Left colon (tissue), 2 donors: ENCODE measurements at places on chromosomes 2 and 18.

DNA sequence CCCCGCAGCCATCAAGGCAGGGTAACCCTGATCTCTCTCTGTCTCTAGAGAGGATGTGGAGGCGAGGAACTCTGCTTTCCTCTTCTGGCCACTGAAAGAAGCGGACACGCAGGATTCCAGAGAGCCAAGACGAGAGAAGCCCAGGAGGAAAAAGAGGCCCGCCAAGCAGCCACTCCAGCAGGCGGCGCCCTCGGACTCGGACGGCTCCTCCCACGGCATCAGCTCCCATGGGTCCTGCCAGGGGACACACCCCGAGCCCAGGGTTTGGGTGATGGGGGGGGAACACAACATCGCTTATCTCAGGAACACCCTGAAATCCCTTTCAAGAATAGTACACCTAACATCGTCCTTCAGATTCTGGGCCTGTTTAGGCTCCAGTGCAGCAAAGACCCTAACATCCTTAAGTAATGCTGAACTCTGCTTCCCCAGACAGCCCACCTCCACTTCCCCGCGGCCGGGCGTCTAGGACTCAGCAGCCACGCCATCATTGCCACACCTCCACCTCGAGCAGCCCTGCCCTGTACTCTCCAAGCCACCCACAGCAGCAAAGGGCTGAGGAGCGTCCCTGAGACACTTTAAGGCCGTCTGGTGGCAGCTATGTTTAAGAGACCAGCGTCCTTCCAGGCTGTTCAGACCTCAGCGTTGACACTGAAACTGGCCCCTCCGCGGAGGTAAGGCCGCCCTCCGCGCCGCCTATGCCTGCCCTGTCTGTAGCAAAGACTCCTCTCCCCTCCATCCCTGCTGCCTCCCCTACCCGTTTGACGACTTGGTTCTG is 34.3 kb upstream of the CNGA3 start:
- no peak for DNase-seq

DNA sequence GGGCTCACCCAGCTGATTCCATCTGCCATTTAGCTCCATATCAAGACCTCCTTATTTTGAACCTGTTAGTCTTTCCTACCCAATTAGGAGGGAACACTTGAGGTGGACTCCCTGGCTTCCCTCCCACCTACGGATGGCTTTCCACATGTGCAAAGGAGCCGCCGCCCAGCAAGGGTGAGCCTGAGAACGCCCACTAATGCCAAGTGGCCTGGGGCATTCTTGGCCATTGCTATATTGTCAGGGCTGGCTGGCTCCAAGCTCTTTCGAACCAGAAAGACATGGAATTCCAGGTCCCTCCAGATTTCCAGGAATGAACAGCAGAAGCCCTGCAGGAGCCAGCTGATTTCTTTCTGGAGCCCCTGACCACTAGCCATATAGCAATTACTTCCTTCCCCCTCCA is 196.2 kb downstream of the SMAD7 start:
- DNase-seq, result no peak

DNA sequence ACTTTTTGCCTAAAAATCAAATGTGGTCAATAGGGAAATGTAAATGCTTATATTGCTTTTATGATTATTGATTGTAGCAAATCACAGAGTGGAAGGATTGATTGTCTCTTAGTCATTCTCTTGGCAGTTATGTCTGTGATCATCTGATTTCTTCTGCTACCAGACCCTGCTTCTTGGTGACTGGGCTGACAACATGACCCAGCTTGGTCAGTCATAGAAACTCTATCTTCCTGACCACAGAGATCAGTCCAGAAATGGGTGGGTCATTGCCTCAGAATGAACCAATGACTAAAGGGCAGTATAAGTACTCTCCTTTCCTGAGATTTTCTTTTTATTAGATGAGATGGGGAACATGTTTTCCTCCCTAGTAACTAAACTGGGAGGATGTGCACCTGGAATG is 87.6 kb downstream of the MAIP1 start:
- DNase-seq, result no peak

DNA sequence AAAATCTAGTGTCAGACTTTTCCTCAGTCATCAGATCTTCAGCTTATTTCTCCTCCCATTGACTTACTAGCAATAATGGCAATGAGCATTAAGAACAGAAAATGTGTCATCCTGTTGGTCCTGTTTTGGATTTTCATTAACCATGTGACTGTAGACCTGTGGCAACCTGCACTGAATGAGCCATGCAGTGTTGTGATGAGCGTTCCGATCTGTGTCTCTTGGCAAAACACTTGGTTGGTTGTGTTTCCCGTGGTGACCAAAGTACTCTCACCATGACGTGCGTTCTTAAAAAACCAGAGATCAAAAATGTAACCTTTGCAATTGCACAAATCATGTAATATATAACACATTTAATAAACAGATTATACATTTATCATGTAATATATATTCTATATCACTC is 138.6 kb downstream of the MAP3K20 start:
- no peak for DNase-seq

DNA sequence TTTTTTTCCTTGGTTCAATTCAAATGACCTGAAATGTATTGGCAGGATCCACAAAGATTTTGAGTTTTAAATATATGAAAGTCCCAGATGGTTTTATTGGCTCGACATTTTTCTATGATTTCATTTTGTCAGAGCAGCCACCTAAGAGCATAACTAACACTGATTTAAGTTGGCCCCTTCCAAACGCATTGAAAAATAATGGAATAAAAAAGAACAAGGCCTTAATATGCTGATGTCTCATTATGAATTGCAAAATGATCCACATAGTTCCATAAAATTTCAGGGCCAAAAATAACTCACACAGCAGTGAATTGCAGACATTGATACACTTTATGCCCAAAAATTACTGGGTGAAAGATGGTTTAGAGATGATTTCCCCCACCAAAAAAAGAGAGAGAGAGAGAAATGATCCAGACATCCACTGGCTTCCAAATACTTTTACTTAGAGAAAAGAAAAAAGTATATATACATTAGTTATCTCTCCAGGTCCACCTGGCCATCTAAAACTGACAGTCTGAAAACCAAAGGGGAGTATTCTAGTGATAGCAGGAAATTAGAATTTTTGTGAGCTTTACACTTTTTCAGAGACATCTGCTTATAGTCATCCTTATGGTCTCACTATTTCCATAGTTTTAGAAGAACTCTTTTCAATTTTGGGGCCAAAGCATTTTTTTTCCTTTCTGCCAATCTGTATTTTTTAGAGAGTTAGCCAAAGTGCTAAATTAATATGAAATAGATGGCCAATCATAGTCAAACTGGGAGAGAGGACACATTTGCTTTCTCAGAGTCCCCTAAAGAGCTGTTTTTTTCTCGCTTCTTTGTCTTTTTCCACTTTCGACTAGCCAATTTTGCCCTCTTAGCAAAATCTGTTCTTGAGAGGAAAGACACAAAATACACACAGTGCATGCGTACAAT is 213.5 kb upstream of the RND3 start:
- DNase-seq, result no peak

GRCh38 chr18:21177822-21178221 is 64.2 kb upstream of the GREB1L start:
- DNase-seq, result no peak

DNA sequence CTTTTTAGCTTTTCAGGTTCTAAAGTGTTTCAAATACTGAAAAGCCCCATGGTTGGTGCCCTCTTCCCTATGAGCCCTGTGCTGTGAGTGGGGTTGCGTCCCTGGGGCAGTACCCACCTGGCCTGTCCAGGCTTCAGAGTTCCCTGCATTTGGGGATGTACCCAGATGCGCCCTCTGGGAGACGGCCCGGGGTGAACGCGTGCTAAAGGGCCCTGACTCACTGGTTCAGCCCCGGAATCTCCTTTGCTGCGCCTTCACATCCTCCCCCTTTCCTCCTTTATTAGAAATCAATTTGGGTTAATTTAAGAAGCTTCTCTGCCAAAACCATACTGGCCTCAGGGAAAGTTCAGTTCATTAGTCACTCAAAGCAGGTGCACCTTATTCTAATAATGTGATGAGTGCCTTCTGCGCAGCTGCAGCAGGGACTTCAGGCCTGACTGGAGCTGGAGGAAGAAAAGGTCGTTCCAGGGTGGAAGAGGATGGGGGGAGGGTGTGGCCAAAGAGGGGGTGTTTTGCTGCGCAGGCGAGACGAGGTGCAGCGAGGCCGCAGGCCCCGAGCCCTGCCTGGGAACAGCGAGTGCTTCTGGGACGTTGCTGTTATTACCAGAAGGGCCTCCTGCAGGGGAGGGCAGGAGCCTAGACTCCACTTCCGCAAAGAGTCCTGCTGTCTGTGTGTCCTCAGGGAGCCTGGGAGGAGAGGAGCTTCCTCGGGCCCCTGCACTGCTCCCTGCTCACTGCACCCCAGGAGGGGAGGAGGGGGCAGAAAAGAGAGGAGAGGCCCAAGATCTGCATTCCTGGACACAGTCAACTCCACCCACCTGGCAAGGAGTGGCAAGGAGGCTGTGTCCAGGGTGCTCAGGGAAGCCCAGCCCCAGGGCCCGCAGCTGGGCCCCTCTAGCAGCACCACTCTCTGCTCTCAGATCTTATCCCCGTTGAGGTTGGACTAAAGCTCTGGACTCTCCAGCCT is 223.2 kb upstream of the PXDN start:
- DNase-seq, result no peak

DNA sequence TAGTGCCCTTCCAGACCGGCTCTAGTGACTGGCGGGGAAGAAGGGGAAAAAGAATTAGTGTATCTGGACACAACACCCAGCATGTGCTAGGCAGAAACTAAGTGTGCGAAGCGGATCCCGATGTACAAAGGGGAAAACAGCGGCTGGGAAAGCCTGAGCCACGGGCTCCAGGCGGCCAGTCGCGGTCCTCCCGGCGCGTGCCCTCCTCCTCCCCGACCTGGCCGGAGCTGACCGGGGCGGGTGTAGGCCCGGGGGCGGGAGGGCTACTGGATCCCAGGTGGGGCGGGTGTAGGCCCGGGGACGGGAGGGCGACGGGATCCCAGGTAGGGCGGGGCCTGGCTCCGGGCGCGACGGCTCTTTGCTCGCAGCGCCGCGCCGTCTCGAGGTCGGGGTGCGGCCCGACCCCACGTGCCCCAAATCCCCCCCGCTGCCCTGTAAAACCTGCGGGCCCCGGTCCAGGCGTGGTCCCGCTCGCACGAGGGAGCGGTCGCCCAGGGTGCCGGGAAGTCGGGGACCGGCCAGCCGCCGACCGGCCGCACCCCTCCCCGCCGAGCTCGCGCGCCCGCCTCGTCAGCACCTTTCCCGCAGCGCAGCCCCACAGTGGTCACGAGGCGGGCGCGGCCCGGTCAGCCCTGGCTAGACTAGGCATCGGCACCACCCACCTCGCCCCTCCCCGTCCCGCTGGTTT is 48.8 kb downstream of the C2orf42 start:
- no peak for DNase-seq

GRCh38 chr18:9557250-9557943 is 57.0 kb downstream of the PPP4R1 start:
- DNase-seq, result no peak

DNA sequence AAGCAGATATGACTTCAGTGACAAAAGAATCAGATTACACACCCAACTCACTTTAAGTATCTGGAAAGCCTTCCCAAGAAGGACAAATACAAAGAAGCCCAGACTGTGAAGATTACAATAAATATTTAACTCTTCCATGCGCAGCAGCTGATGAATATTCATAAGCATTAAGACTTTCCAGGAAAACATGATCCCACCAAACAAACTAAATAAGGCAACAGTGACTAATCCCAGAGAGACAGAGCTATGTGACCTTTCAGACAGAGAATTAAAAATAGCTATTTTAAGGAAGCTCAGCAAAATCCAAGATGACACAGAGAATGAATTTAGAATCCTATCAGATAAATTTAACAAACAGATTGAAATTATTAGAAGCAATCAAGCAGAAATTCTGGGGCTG is 108.2 kb upstream of the UBE2E3 start:
- DNase-seq, result no peak

GRCh38 chr18:13879937-13880336 is 35.4 kb downstream of the MC2R start:
- no peak for DNase-seq

DNA sequence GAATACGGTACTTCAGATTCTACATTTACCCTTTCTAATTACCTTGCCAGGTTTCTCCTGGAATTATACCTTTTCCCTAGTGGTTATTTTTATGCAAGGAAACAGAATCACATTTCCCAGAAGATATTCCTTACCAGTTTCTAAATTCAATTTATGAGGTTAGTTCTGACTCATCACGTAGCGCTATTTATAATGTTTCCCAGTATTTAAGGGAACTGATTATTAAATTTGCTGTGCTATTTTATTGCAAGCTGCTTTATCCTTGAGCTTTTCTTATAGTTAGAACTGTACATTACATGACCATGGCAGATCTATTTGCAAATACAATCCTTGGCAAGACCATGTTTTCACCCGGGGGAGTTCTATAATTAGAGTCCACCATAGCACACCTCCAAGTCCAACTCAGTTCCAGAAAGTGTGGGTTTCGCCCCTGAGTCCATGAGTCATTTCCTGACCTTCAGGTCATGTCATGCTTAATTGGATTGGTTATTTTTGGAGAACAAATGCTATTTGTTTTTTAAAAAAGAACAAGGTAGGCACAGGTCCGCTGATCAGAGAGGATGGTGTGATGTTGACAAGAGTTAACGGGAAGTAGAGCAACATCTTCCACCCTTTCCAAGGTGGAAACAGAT is 126.6 kb downstream of the ZNF532 start:
- DNase-seq, result no peak

GRCh38 chr2:26178746-26179436 is 6.0 kb downstream of the GAREM2 start:
- DNase-seq, result no peak

- DNase-seq, result no peak
These were observed 123.5 kb downstream of the DNAH6 start for GRCh38 chr2:84639751-84640150.

DNA sequence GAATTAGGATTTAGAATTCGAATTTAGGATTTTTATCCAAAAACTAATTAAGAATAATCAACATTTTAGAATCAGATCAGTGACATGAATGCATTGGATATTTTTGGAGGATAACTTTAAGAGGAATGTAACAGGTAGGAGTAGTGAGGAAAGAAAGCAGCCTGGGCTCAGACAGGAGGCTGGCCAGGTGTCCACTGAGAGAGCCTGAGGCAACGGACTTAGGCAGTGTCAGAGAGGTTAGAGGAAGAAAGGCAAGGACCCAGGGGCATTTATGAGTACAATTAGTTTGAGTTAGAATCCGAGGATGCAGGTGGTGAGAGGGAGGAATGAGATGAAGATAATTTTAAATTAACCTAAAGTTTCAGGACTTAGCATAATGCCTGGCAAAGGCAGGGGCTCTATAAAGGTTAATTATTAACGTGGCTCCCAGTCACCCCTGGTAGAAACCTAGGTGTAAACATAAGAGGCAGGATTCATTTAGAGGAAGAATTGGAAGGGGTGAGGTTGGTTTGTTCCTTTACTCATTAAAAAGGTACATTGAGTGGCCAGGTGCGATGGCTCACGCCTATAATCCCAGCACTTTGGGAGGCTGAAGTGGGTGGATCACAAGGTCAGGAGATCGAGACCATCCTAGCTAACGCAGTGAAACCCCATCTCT is 507.1 kb downstream of the TMEM182 start:
- no peak for DNase-seq

GRCh38 chr2:148764815-148765214 is 110.2 kb upstream of the KIF5C start:
- no peak for DNase-seq

- no peak for DNase-seq
These were observed 25.3 kb upstream of the STEAP3 start for GRCh38 chr2:119198240-119198840.
